ENCODE measurements at places on chromosomes 2 and 18. TPM values are rescaled to one million over a fixed set of nuclear protein-coding genes. Genes with fewer than 3 reads are reported as not detected.

- peak; percentile 27 for DNase-seq
Measured at GRCh38 chr2:64888591-64889309, 100.4 kb upstream of the SLC1A4 start.

- no peak for DNase-seq
Measured at GRCh38 chr2:118044103-118044716, 30.3 kb upstream of the CCDC93 start.

GRCh38 chr18:12307701-12308385 is at the start of gene TUBB6:
TSS of gene TUBB6 (plus strand) at chr18:12308241. CDS start at chr18:12308293, 52 bp downstream.
- DNase-seq: no peak

GRCh38 chr2:12727065-12727464 is 10.3 kb downstream of the TRIB2 start:
- DNase-seq: no peak

DNA sequence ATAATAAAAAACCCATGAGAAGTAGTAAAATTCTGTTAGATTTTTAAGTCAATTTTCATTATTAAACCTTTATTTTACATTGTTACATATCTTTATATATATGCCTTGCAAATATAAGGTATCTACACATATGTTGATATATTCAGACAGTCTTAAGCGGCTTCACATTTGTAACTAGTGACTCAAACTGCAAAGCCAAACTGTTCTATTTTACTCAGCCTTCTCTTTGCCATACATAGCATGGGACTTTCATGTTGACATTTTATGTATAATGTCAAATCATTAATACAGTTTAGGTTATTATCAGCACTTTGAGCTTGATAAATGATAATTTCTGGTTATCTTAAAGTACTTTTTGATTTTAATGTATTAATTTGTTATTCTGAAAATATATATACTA is 125.0 kb upstream of the WDSUB1 start:
- DNase-seq: no peak

- DNase-seq: peak; percentile 69
Measured at GRCh38 chr2:18119883-18120282, 241.4 kb downstream of the KCNS3 start.

DNA sequence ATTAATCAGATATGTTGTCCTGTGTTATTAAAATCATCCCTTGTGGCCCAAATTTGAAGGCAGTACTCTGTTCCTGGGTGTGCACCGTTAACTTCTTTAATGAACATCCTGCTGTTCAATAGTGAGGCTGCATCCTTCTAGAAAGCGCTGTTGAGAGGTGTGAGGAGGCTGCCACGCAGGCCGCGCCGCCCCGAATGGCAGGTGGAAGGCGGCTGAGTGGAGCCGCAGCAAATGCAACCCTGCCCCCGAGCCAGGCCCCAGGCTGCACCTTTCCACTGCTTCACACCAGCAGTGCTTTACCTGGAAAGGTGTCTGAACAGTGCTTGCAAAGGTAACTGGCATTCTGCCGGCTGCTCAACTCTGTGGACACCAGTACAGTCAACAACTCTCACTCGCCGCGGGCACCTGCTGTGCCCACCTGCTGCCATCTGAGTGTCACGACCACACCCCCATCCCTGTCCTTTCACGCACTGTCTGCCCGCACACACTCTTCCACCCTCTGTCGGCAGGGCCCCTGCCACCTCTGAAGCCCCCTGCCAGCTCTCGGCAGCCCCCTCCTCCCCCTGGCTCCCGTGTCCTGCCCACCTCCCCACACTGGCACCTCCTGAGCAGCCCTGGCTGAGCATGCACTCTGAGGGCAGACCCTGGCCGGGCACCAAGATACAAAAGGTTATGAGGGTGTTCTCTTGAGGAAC is 70.9 kb downstream of the ODC1 start:
- no peak for DNase-seq

- DNase-seq: no peak
Measured at GRCh38 chr2:19649142-19649541, 252.6 kb downstream of the TTC32 start.

DNA sequence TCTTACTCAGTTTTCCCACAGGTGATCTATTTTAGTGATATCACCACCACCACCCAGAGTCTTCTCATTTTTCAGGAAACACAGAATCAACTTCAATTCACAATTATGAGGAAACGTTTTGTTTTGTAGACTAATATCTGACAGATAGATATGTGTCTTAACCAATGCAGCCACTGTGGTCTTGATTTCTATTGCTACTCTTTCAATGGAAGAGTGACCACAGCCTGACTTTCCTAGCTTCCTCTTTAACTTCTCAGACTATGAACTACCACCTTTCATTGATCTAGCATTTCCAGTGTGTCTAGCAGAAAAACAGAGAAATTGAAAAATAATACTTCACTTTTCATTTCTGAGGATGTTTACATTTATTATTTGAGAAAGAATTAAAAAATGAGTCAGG is 20.5 kb downstream of the ADAM17 start:
- no peak for DNase-seq

DNA sequence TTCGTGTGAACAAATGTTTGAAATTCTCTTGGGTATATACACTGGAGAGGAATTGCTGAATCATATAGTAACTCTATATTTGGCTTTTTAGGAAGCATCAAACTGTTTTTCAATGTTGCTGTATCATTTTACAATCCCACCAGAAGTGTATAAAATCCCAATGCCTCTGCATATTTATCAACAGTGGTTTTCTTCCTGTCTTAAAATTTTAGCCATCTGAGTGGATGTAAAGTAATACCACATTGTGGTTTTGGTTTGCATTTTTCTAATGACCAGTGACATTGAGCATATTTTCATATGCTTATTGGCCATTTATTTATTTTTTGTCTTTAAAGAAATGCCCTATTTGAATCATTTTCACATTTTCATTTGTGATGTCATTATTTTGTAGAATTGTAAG is 22.8 kb upstream of the LRP1B start:
- DNase-seq: no peak

DNA sequence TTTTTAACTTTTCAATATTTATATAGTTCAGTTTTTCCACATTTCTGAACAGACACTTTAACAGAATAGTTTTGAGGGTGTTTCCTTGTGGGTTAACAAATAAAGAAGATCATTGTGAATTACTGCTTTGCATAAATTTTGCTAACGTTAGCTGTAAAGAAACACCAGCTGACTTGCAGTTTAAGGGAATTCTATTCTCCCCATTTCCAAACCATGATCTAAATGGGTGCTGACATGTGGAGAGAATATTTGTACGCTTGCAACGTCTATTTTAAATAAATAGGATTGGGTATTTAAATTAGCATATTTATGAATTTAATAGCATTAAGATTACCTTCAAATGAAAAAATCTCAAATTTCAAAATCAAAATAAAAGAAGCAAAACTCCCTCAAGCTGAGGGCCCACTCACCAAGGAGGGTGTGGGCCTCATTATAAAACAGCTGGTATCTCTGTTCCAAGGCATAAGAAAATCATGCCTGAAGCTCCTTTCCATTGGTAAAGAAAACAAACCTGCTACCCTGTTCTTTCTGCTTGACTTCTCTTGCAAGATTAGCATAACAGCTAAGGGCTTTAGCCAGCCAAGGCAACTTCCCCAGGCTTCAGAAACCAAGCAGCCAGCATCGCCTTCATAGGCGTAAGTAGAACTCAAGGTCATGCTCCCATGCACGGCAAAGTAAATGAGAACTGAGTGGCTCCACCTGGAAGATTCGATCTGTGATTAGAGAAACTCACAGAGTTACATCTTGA is 3.2 kb downstream of the MRO start:
- no peak for DNase-seq

DNA sequence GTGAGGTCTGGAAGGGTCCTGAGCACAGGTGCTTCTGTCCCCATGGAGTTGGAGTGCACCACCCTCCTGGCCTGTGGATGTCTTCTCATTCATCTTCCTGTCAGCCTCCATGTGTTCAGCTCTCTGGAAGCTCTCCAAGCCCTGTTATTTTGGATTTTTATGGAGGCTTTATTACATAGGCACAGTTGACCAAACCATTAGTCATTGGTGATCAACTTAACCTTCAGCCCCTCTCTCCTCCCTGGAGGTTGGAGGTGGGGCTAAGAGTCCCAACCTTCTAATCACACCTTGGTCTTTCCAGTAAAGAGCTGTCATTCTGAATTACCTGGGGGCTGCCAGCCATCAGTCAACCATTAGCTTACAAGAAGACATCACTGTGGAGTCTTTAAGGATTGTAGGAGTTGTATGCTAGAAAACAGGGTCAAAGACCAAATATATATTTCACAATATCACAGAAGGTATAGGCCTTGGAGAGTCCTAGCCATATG is 7.5 kb upstream of the MCFD2 start:
- no peak for DNase-seq

DNA sequence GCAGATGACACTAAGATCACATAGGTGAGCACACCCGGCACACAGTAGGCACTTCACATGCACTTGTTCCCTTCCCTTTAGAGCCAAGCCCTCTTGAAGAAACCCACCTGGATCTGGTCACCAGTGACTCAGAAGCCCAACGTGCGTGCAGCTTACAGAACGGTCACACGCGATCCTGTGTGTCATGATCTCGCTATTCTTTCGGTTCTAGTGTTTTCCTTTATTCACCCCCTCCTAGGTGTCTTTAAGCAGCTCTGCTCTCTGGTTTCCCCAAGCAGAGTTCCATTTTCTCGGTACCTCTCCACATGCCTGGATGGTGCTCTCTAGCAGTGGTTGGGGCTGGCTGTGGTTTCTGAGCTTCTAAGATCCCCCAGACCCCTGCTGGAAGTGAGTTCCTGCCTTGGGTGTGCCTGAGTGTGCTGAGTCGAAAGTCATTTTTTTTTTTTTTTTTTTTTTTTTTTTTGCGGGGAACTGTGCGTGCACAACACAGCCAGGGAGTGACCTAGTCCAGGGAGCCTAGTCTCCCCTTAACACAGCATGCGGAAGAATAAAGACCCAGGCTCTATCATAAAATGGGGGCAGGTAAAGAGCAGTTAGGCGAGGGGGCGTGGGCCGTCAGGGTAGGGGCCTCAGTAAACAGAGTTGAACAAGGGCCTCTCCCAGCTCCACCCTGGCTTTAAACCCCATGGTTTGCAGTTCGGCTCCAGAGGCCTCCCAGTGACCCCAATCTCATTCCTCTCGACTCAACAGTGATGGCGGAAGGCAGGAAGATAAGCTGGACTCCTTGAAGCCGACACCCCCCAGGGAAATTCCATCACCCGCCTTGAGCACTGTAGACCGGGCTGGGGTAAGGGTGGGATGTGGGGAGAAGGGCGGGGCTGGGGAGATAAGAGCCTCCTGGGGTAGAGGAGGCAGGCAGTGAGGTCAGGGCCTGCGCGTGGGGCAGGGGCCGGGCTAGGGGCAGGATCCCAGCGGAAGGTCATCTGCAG is 29.8 kb upstream of the DNMT3A start:
- no peak for DNase-seq

GRCh38 chr18:41666231-41666630 is 288.8 kb upstream of the PIK3C3 start:
- DNase-seq: no peak

DNA sequence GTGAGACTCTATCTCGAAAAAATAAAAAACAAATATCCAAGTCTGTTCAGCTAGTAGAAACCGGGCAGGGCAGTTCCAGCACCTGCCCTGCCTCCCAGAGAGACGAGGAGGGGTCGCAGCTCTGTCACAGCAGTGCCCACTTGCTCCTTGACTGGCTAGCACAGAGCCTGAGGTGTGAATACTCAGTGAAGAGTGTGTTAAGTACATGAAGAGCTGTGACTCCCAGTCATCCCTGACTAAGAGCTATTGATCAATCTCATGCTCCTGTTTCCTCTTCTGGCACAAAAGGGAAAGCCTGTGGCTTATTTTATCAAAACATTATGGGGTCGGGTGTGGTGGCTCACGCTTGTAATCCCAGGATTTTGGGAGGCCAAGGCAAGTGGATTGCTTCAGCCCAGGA is 83.0 kb upstream of the FZD7 start:
- DNase-seq: no peak

GRCh38 chr2:207505728-207506127 is 24.0 kb upstream of the CREB1 start:
- DNase-seq: no peak

- no peak for DNase-seq
Measured at GRCh38 chr18:72674710-72675109, 130.6 kb upstream of the CBLN2 start.

DNA sequence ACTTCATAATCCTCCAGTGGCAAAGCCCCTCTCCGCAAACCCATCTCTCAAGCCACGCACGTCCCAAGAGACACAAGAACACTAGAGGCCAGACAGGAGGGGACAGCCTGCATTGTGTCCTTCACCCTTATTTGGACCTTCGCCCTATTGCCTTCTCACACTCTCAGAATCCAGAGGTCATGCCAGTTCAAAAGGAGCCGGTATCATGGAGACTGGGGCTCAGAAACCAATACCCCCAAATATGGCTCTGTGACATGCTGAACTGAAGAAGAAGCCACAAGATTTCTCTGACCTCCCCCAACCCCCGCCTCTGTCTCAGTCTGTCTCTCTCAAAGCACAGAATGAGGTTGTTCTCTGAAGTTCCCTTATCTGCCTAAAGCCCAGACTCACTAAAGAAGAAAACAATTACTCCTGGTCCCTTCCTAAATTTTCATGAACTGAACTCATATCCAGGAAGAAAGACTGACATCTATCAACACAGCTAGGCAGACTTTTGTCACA is 19.2 kb upstream of the SPATA3 start:
- DNase-seq: no peak

- no peak for DNase-seq
Measured at GRCh38 chr2:8539743-8540551, 141.9 kb upstream of the ID2 start.

GRCh38 chr2:110732422-110733413 is at the start of gene ACOXL:
TSS of gene ACOXL (plus strand) at chr2:110732573. CDS start at chr2:110768390, 35,817 bp downstream.
- no peak for DNase-seq

- DNase-seq: no peak
Measured at GRCh38 chr2:15306706-15307105, 254.4 kb downstream of the NBAS start.

DNA sequence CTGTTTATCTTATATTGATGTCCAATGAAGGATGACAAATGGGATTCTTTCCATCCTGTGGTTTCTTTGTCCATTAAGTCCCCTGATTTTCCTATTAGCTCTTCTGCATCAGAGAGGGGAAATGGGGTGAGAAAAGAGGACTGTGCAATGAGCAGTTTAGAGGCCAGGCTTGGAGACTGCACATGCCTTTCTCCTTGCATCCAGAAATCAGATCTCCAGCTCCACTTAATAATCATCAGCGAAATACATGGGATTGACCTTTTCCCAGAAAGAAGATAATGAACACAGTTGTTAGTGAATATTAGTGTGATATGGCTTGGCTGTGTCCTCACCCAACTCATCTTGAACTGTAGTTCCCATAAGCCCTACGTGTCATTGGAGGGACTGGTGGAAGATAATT is 697.4 kb downstream of the CBLN2 start:
- no peak for DNase-seq

GRCh38 chr2:72084584-72084976 is 63.1 kb downstream of the CYP26B1 start:
- no peak for DNase-seq

DNA sequence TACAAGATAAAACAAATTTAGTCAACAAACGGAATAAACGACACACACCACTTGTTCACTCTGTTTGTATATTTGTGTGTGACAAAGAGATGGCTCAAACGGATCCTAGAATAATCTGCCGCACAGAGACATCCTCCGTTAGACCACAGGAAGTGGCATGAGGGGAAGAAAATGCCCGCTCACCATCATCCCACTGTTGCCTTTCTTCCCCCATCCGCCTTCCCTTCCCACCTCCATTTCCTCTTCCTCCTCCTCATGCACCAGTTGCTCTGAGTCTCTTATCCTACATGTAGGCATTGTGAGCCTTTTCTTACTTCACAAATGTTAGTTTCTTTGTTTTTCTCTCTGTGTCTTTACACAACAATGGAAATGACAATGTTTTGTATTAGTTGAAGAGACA is 228.5 kb upstream of the SMIM21 start:
- no peak for DNase-seq

Gene GPR35
- 3.9 TPM for polyA plus RNA-seq

Gene EMILIN1
- polyA plus RNA-seq: 11.4 TPM

Gene SERPINB10
- polyA plus RNA-seq: 0.17 TPM

Gene CD207
- polyA plus RNA-seq: not detected

Gene MREG
- 5.8 TPM for polyA plus RNA-seq

Gene UGT1A10
- polyA plus RNA-seq: not detected
